ENCODE measurements at places on chromosomes 5 and 9. TPM values are rescaled to one million over a fixed set of nuclear protein-coding genes. Genes with fewer than 3 reads are reported as not detected.

- no peak for DNase-seq
These were observed 88.1 kb downstream of the KIF4B start for GRCh38 chr5:155101697-155102096.

DNA sequence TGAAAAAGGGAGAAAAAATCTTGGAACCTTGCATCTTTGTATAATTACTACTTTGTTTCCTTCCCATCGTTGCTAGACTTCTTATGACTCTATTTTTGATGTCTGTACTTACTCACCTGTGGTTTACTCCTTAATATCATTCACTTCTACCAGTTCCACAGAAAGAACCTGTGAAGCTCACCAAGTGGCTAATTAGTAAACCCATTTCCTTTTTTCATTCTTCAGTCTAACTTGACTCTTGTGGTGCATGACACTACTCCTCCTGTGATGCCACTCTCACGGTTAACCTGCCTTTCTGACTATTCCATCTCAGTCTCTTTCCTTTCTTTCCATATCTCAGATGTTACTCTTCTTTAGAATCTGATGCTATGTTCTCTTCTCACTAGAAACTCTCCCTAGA, 14.6 kb downstream of the RECK start:
- DNase-seq: no peak

DNA sequence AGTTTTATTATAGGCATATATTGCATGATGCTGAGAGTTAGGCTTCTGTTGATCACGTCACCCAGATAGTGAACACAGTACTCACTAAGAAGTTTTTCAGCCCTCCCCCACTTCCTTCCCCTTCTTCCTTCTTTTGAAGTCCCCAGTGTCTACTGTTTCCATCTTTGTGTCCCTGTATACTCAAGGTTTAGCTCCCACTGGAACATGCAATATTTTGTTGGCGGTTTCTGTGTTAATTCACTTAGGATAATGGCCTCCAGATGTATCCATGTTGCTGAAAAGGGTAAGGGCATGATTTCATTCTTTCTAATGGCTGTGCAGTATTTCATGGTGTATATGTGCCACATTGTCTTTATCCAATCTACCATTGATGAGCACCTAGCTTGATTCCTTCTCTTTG, 764.3 kb downstream of the MTRR start:
- no peak for DNase-seq

- DNase-seq: no peak
These were observed 67.7 kb downstream of the PRDM6 start for GRCh38 chr5:123156577-123157296.

Gene CDKN2B
- total RNA-seq: 5.9 TPM

DNA sequence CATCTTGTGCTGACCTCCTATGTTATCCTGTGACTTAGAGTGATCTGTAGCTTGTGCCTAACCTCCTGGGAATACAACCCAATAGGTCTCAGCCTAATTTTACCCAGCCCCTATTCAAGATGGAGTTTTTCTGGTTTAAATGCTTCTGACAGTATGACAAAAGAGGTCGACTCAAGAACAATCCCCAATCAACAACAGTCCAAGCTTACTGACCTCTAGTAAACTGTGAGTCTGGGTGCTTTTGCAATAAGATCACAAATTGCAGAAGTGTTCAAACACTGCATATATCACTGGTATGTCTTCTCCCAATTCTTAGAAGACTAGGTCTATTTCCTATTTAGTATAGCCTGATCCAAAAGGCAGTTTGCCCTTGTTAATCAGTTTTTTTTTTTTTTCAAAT, 323.5 kb upstream of the PTGER4 start:
- no peak for DNase-seq

GRCh38 chr5:169164481-169164925, 136.4 kb downstream of the SLIT3 start:
- no peak for DNase-seq

DNA sequence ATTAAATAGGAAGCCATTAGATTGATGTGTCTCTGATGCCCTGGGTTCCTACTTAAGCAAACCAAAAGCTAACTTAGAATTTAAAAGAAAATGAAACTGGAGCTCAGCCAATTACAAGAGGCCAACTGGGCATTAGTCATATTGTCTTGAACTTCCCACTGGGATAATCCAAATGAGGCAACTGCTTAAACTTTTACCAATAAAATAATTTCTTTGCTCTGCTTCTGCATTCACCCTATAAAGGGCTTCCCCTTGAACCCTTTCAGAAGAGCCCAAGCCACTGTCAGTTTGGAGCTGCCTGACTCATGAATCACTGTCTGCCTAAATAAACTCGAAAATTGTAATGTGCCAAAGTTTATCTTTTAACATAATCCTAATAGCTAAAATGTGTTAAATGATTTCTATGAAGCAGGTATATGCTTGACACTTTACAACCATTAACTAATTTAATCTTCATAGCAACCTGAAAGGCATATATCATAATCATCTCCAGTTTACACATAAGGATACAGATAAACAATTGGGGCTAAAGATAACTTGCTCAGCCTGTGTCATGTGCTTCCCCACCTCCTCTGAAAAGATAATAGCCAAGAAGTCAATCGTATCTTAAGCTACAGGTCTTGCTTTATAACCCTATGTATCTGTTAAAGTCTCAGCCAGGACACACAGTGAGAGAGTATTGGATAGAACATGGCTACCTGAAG, 11.5 kb downstream of the GPR150 start:
- DNase-seq: no peak

DNA sequence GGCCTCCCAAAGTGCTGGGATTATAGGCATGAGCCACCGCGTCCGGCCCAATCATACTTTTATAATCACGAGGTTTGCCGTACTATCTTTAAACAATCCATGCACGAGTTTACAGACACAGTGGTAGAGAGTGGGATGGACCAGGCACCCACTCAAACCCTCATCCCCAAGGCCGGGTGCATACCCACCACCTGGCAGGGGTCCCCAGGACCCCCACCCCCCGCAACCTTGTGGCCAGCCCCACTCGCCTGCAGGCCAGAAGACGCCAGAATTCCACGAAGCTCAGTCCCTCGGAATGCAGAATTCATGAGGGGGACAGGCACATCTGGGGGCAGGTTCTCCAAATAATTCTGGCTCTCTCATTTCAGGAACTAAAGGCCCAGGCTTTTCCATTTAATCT, 17.1 kb downstream of the NACC2 start:
- DNase-seq: no peak

GRCh38 chr5:173896631-173897030, 8.5 kb downstream of the CPEB4 start:
- DNase-seq: no peak
